ENCODE measurements at places on chromosomes 5 and 9.

- no peak for DNase-seq
Measured at GRCh38 chr5:172380987-172381643, 73.2 kb downstream of the SH3PXD2B start.

- DNase-seq, result no peak
Measured at GRCh38 chr9:107336718-107337360, 53.8 kb downstream of the RAD23B start.

- peak; percentile 83 for DNase-seq
Measured at GRCh38 chr9:35079426-35080341, at the start of gene FANCG. Gene FANCG (minus strand): TSS chr9:35079942. CDS start chr9:35079524, 418 bp downstream.

GRCh38 chr5:151214614-151215545, 9.0 kb downstream of the CCDC69 start:
- DNase-seq, result no peak

- no peak for DNase-seq
Measured at GRCh38 chr5:65577141-65577540, 14.0 kb downstream of the PPWD1 start.

DNA sequence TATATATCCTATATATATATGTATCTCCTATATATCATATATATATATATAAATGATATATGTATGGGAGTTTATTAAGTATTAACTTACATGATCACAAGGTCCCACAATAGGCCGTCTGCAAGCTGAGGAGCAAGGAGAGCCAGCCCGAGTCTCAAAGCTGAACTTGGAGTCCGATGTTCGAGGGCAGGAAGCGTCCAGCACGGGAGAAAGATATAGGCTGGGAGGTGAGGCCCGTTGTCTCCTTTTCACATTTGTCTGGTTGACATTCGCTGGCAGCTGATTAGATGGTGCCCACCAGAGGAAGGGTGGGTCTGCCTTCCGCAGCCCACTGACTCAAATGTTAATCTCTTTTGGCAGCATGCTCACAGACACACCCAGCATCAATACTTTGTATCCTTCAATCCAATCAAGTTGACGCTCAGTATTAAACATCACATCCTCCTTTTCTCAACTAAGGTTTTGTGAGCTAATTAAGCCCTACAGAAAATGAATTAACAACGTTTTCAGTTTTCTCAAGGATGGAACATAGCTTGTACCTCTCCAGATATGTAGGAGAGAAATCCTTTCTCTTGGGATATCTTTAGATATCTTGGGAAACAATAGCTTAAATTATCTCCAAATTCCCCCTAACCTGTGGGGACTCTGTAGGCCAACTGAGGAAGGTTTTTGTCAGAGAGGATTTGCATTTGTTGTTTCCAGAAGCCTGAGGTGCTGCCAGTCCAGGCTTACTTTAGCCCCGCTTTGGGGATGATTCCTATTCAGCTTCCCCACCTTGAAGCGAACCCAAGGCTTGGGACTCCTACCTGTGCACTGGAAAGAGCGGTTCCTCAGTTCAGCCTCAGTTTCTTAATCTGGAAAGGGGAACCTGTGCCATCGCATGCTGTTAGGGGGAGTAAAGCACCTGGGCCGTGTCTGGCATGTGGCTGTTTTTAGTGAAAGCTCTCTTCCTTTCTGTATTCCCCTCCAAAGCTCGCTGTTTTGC, 163.2 kb downstream of the CACNA1B start:
- DNase-seq, result no peak

- DNase-seq, result no peak
Measured at GRCh38 chr9:91694081-91694870, 255.8 kb downstream of the ROR2 start.

- no peak for DNase-seq
Measured at GRCh38 chr5:149387982-149388381, 8.9 kb upstream of the IL17B start.

GRCh38 chr9:130756037-130756436, 62.5 kb downstream of the EXOSC2 start:
- no peak for DNase-seq

- no peak for DNase-seq
Measured at GRCh38 chr5:14475045-14475444, 106.5 kb upstream of the OTULINL start.
